ENCODE measurements at places on chromosomes 6 and 20.

DNA sequence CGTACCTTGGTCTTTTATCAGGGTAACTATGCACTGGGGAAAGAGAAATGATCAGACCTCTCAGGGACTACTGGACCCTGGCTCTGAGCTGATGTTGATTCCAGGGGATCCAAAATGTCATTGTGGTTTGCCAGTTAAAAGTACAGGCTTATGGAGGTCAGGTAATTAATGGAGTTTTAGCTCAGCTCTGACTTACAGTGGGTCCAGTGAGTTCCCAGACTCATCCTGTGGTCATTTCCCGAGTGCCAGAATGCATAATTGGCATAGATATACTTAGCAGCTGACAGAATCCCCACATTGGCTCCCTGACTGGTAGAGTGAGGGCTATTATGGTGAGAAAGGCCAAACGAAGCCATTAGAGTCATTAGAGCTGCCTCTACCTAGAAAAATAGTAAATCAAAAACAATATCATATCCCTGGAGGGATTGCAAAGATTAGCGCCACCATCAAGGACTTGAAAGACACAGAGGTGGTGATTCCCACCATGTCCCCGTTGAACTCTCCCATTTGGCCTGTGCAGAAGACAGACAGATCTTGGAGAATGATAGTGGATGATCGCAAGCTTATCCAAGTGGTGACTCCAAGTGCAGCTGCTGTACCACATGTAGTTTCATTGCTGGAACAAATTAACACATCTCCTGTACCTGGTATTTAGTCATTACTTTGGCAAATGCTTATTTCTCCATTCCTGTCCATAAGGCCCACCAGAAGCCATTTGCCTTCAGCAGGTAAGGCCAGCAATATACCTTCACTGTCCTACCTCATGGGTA, 152.4 kb downstream of the THBS2 start:
- no peak for DNase-seq

- DNase-seq, result no peak
Measured at GRCh38 chr20:38337561-38338140, 8.6 kb upstream of the LBP start.

DNA sequence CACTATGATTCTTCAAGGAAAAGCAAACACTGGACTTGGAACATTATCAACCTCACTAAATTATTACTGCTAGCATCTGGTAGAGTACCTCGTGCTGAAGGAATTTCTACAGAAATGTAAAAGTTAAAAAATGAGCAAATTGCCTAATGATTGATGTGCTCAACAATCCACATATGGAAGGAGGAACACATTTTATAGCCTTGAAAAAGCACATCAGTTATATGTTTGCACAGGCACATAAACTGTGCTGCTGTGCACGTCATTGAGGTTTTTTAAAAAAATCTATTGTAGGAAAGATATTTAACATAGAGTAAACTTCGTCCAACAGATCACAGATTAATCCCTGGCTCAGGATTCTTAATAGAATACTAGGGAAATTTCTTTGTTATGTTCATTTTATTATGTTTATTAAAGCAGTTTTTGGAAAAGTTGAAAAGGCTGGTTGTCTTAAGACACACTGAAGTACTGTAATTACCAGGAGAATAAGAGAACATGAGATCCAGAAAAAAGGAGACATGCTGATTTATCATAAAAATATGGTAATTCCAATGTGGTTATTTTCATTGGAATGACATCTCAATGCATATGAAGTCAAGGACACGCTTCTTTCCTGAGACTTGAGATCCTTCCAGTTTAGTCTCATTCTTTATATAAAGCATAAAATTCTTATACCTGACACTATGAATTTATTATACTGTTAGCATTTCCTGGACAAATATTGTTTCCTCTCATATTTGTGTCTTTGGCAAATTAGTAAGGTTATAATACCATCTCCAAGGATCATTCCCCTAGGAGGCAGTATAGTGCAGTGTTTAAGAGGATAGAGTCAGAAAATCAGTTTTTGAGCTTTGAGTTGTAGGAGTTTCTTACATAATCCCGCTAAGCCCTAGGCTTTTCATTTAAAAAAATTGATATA, 511.1 kb downstream of the TENT5A start:
- peak; percentile 8 for DNase-seq

- DNase-seq, result peak; percentile 21
Measured at GRCh38 chr6:16064671-16065072, 64.2 kb upstream of the MYLIP start.

- no peak for DNase-seq
Measured at GRCh38 chr20:23917024-23917725, 37.6 kb upstream of the CST5 start.

GRCh38 chr6:35736253-35736894, 458 bp upstream of the ARMC12 start:
- DNase-seq, result no peak

DNA sequence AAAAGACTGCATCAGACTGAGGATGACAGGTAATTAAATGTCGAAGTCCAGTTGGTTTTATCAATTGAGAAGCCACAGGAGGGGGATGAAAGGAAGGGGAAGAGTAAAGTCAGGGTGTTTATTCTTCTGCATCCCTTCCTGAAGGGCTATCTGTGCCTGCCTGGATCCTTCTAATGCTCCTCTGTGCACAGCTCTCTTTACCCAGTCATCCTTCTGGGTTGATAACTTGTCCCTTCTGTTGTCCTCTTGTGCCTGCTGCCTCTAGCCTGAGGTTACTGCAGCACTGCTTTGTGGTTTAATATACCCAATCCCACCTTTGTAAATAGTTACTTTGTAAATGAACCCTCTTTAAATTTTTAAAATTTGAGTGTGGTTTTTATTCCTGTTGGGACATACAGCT, 1127.3 kb downstream of the EPHA7 start:
- no peak for DNase-seq

DNA sequence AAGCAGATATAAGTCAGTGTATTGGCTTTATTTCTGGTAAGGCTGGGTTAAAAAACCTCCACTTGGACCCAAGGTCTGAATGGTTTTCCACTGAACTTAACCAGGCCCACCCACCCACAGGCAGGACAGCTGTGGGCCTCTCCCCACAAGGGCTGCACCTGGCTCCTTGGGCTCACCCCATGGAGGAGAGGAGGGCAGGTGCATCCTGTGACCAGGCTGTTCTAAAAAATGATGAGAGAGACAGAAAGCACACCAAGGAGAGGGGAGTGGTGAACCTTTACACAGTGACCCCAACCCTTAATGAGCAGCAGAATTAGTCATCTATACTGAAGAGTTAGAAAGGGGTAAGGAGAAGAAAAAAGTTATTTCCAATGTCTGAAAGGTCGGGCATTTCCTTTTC, 34.5 kb upstream of the DUSP22 start:
- DNase-seq, result no peak

GRCh38 chr20:5535125-5535756, 215.0 kb upstream of the SHLD1 start:
- no peak for DNase-seq

- no peak for DNase-seq
Measured at GRCh38 chr6:79564636-79565035, 27.4 kb upstream of the LCA5 start.

- no peak for DNase-seq
Measured at GRCh38 chr6:21438986-21439352, 154.6 kb upstream of the SOX4 start.

GRCh38 chr6:79467716-79468115, 69.5 kb downstream of the LCA5 start:
- no peak for DNase-seq

- DNase-seq, result no peak
Measured at GRCh38 chr20:5787796-5788165, 37.6 kb downstream of the SHLD1 start.

GRCh38 chr20:58498470-58499068, 16.6 kb downstream of the APCDD1L start:
- DNase-seq, result no peak

DNA sequence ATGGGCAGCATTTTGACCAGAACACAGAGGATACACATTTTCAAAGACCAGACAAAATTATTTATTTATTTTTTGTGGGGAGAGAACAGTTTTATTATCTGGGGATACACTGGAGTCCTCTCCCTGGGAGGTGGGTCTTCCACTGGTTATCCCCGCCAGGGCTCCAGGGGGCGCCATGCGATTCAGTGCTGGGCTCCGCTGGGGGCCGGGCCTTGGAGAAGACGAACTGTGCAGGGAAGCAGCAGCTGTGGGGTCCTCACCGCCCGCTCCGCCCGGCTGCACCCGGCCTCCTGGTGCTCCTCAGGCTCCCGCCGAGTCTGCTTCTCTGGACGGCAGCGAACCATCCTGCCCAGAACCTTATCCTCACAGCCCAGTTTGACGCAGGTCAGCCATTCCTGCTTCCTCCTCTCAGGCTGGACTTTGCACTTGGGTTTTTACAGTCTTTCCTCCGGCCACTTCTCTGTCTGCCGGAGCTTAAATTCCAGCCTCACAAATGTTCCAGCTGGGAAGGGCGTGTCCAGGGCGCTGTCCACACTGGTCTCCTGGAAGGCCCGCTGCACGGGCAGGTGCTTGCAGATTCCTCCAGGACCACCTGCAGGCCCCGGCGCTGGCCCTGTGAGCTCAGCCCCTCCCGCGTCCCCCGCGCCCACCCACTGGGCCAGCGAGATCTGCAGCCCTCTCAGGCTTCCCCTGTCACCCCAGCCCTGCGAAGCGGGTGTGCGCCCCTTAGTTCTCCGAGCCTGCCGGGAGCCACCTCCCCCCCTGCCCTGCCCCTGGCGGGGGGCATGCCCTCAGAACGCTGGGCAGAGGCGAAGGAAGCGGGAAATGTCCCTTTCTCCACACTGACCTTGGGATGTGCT, 1830.0 kb upstream of the DEFB115 start:
- no peak for DNase-seq

GRCh38 chr6:109075934-109076333, 18.7 kb downstream of the SESN1 start:
- DNase-seq, result no peak

DNA sequence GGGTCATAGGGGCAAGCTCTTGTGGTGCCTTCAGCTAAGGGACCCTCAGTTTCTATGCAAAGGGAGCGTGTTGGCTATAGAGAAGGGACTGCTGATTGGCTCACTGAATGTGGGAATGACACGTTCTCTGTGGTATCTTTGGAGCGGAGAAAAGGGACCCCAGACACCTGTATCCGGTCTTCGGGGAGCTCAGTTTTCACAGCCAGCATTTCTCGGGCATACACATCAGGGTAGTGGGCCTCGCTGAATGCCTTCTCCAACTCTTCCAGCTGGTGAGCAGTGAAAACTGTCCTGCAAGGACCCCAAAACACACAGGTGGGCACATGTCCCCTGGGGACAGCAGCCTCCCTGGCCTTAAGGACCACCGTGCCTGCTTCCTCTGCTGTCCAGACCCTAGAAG, 3.3 kb downstream of the VSX1 start:
- DNase-seq, result no peak

DNA sequence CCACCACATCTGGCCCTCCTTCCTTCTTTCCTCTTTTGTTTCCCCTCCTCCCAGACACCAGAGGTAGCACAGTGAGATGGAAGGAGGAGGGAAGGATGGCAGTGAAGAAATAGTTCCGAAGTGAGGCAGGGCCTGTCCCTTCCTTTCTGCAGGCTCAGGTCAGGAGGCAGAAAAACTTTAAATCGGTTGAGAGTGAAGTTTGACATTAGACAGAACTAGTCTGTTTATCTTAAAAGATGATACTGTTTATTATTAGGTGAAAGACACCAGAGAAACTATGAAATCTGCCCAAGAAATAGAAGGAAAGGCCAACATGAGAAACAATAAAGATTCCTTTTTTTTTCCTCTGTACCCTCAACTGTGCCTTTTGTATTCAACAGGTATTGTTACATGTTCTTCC, 670.3 kb downstream of the UTRN start:
- DNase-seq, result no peak

GRCh38 chr6:157726892-157727628, 96.0 kb upstream of the SNX9 start:
- no peak for DNase-seq

- no peak for DNase-seq
Measured at GRCh38 chr6:168627506-168628175, 186.7 kb downstream of the SMOC2 start.

DNA sequence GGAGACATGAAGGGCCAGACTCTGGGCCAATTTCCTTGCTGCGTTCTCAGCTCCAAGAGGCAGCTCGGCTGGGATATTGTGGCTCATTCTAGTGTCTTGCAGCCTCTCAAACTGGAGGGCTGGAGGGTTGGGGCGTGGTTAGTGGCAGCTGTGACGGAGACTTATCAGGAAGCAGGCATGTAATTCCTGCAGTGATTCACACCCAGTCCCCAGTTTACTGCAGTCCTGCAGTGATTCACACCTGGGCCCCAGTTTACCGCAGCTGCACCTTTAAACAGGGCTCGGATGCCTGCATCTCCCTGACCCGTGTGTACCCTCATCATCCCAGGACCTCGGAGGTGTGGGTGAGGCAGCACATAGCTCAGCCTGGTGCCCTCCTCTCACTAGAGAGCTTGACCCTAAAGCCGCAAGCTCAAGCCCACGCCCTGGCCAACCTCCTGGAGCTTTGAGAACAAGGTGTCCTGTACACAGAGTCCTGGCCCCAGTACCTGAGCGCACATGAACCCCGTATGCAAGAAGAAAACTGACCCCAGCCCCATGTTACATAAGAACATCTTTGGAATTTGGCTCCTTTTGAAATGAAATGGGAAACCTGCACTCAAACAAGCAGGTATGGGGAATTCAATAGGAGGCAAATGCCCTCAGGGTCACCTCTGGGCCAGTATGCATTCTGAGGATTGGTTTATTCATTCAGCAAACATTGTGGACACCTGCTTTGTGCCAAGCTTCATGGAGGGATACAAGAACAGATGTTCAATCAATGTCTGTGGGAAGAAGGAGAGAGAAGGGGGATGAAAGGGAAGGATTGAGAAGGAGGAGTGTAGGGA, 55.3 kb upstream of the FAM83D start:
- DNase-seq, result peak; percentile 68

DNA sequence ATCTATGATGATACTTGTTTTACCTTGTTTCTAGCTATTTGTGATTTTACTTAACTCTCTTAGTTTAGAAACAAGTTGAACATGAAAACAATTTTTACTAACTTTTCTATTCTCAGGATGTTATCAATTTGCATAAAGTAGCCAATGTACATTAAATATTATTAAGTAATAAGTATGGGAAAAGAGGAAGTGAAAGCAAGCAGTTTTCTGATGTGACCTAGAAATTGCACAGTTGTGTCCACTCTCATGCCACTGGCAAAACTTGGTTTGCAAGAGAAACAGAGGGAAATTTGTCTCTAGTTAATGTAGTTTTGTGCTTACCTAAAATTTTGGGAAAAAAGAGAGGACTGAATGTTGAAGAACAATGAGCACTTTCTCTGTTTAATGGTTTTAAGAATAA, 19.2 kb upstream of the TSPYL1 start:
- no peak for DNase-seq

DNA sequence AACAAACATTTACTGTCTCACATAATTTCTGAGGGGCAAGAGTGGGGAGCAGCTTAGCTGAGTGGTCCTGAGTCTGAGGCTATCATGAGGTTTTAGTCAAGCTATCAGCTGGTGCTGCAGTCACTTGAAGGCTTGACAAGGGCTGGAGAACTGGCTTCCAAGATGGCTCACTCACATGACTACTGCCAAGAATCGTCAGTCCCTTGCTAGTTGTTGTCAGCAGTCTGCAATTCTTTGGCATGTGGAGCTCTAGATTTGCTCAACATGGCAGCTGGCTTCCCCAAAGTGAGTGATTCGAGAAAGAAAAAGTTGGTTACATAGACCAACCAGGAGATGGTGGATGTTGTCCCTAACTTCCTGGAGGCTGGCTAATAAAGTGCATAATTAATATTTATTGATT, 2.8 kb upstream of the LRRC1 start:
- DNase-seq, result no peak

- DNase-seq, result no peak
Measured at GRCh38 chr6:159790956-159791598, 810 bp downstream of the MRPL18 start.

- DNase-seq, result no peak
Measured at GRCh38 chr20:32112841-32113240, 3.3 kb downstream of the TM9SF4 start.

- no peak for DNase-seq
Measured at GRCh38 chr6:145161501-145161900, 573.8 kb downstream of the EPM2A start.

Measured in kidney capillary endothelial cell (primary cell).